Ascending aorta (tissue), 2 donors: ENCODE measurements at places on chromosomes 7 and 10.

- H3K36me3 ChIP-seq, result no peaks in the 10 kb centered on the region
- H3K27me3 ChIP-seq, result no peaks in the 10 kb centered on the region
- H3K27ac ChIP-seq, result no peak overlapping the region
- no peaks in the 10 kb centered on the region for H3K4me1 ChIP-seq
Observed at GRCh38 chr10:123289432-123289831, 135.2 kb downstream of the BUB3 start.

GRCh38 chr10:71067098-71067740, 145.2 kb upstream of the UNC5B start:
- H3K4me1 ChIP-seq, result peaks cover 21% of the 10 kb centered on the region
- no peaks in the 10 kb centered on the region for H3K27me3 ChIP-seq
- H3K27ac ChIP-seq, result no peak overlapping the region
- no peak for DNase-seq
- no peak overlapping the region for H3K4me3 ChIP-seq
- no peaks in the 10 kb centered on the region for H3K36me3 ChIP-seq

DNA sequence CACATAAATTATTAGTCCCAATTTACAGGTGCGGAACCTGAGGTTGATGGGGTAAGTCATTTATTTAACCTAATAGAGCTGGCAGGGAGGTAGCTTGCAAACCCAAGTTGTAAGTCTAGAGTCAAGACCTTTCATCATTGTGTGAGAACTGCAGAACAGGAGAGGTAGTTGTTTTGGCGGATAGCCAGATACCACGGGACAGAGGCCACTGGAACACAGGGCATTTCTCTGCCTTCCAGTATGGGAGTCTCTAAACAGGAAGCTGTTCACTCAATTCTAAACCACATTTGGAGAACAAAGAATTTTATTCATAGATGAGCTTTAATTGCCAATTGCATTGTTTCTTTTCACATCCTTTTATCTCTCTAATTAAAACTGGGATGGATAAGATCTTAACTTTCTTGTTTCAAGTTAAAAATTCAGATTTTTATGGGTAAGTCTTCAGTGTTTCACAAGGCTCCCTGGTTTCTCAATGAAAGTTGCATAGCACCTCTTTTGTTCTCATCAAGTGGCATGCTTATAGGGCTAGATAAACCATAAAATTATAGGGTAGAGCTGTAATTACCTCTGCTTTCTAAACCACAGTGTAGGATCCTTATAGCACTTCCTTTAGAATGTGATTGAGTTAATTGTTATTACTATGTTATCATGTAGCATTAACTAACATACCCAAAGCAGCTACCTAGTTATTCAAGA, 489.0 kb downstream of the GATA3 start:
- H3K27me3 ChIP-seq, result no peaks in the 10 kb centered on the region
- H3K4me1 ChIP-seq, result no peaks in the 10 kb centered on the region
- no peak overlapping the region for H3K4me3 ChIP-seq
- DNase-seq, result no peak
- H3K27ac ChIP-seq, result no peak overlapping the region
- no peaks in the 10 kb centered on the region for H3K36me3 ChIP-seq

DNA sequence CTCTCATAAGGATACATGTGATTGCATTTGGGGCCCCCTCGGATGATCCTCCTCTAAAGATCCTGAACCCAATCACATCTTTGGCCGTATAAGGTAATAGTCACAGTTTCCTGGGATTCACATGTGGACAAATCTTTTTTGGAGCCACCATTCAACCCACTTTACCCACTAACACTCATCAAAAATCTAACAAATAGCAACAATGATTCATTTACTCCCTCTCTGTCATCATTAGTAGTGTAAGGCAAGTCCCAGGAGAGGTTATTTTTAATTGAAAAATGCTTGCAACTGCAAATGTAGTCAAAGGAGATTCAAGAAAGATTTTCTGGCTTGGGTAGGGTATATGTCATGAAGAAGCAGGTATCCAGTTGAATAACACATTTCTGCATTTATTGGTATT, 9.9 kb upstream of the SMKR1 start:
- H3K36me3 ChIP-seq, result no peaks in the 10 kb centered on the region
- no peak overlapping the region for H3K4me3 ChIP-seq
- no peaks in the 10 kb centered on the region for H3K27me3 ChIP-seq
- DNase-seq, result no peak

GRCh38 chr10:99983280-99983988, 26.3 kb downstream of the DNMBP start:
- no peaks in the 10 kb centered on the region for H3K36me3 ChIP-seq
- DNase-seq, result no peak
- no peaks in the 10 kb centered on the region for H3K27me3 ChIP-seq
- no peak overlapping the region for H3K4me3 ChIP-seq

DNA sequence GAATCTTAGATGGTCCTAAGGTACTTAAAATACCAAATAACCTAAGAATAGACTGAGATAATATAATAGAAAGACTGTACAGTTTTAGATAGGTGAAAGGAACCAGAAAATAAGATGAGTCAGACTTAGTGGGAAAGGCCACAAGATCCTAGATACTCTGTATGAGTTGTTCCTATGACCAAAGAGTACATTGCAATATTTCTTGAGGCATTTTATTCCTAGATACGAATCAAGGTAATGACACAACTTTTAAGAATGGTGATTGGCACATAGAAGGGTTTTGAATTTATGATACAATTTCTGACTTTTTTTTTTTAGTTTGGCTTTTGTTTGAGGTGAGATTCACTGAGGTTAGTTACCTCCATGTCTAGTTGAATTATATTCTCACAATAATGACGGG, 30.2 kb downstream of the MGAM start:
- no peak for DNase-seq
- no peak overlapping the region for H3K27ac ChIP-seq
- H3K4me3 ChIP-seq, result no peak overlapping the region
- H3K36me3 ChIP-seq, result no peaks in the 10 kb centered on the region
- no peaks in the 10 kb centered on the region for H3K4me1 ChIP-seq
- H3K27me3 ChIP-seq, result no peaks in the 10 kb centered on the region

DNA sequence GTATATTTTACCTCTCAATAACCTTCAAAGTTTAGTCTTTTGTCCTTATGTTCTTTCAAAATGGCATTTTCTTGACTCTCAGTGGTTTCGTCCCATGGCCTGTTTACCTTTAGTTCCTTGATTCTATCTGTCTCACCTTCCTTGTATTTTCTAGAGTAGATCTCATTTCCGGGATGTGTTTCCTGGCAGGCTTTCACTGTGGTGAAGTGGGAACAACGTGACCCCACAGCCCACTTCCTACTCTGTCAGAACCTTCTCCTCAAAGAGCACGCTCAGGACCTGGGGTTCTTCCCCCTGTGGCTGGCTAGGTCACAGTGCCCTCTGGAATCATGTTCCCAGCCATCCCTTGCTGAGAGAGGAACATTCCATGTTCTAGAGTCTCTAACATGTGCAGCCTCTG, 129.9 kb upstream of the ZNF32 start:
- H3K27ac ChIP-seq, result no peak overlapping the region
- H3K36me3 ChIP-seq, result no peaks in the 10 kb centered on the region
- peaks cover 3% of the 10 kb centered on the region for H3K4me1 ChIP-seq
- DNase-seq, result no peak
- no peak overlapping the region for H3K4me3 ChIP-seq

GRCh38 chr10:77289790-77290189, 347.8 kb downstream of the KCNMA1 start:
- H3K27ac ChIP-seq, result no peak overlapping the region
- H3K4me3 ChIP-seq, result no peak overlapping the region
- no peaks in the 10 kb centered on the region for H3K36me3 ChIP-seq

DNA sequence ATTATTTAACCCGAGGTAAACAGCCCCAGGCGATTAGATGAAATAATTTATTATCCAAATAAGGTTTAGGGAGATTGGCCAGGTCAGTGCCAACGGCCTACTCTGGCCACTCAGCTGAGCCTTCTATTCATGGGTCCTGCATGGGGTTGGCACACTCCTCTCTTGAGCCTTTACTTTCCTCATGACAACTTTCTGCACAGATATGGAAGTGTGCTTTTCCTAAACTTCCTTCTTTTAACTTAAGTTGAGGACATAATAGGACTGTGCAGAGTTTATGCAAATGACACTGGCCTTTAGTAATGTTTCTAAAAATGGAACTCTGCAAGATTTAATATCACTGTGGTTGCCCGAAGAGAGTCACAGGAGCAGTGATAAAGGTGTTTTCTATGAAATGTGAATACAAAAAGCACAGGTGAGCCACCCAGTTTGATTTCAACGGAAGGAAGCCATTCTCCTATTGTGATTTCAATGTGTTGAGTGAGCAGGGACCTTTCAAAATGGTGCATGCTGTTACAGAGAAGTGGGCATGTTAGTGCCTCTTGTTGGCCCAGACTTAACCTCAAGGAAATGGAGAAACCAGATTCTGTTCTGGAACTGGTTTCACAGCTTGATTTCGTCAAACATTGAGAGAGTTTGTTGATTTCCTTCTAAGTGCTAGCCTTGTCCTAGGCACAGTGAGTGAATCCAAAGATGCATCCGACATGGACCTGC, 55.7 kb downstream of the LYZL2 start:
- no peaks in the 10 kb centered on the region for H3K27me3 ChIP-seq
- H3K4me1 ChIP-seq, result no peaks in the 10 kb centered on the region
- no peak for DNase-seq
- no peaks in the 10 kb centered on the region for H3K36me3 ChIP-seq

GRCh38 chr10:18719811-18720210, 60.6 kb downstream of the ARL5B start:
- no peaks in the 10 kb centered on the region for H3K4me1 ChIP-seq
- no peak overlapping the region for H3K4me3 ChIP-seq
- no peak overlapping the region for H3K27ac ChIP-seq

DNA sequence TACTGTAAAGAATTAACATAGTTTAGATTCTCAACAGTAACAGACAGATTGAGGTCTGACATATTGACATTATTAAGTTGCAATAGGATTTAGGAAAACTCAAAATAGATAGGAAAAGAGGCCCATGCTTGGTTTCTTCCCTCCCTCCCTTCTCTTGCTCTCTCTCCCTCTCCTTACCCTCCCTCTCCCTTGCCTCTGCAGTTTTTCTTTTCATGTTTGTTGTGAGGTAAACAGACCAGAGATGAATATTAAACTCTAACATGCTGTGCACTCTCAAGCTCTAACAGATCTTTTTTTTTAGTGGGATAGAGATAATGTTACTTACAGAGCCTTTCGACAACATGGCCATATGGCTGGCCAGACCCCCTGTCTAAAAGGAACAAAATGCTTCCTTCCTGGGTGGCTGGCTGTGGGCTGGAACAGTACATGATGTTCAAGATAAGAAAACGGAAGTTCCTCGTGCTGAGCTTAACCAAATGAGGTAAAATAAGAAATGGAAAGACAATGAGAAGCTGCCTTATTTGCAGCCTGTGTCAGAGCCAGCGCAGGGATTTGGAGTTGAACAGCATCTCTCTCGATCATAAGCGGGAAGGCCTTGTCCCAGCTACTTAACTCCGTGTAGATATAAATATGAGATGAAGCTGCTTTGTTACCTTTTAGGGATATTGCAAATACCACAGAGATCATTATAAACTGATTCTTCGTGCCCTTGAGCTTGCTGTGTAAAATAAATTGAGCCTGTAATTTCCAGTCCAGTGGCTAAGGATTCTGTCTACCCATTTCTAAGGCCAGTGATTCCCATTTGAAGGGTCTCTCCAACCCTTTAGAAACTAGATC, 391.9 kb upstream of the NPVF start:
- peaks cover 37% of the 10 kb centered on the region for H3K4me1 ChIP-seq
- no peaks in the 10 kb centered on the region for H3K27me3 ChIP-seq
- DNase-seq, result no peak
- H3K27ac ChIP-seq, result peak overlapping the region; percentile 54
- H3K36me3 ChIP-seq, result no peaks in the 10 kb centered on the region

- H3K4me3 ChIP-seq, result no peak overlapping the region
- H3K36me3 ChIP-seq, result no peaks in the 10 kb centered on the region
- no peak overlapping the region for H3K27ac ChIP-seq
Observed at GRCh38 chr7:149330914-149331567, 69.0 kb downstream of the ZNF783 start.

GRCh38 chr10:55410415-55410885, 609.4 kb upstream of the PCDH15 start:
- no peaks in the 10 kb centered on the region for H3K4me1 ChIP-seq
- no peak for DNase-seq
- no peak overlapping the region for H3K4me3 ChIP-seq
- no peak overlapping the region for H3K27ac ChIP-seq

- H3K36me3 ChIP-seq, result no peaks in the 10 kb centered on the region
- no peak overlapping the region for H3K4me3 ChIP-seq
- H3K27me3 ChIP-seq, result no peaks in the 10 kb centered on the region
- H3K4me1 ChIP-seq, result no peaks in the 10 kb centered on the region
- no peak overlapping the region for H3K27ac ChIP-seq
Observed at GRCh38 chr7:144545330-144545729, 141.8 kb upstream of the NOBOX start.

DNA sequence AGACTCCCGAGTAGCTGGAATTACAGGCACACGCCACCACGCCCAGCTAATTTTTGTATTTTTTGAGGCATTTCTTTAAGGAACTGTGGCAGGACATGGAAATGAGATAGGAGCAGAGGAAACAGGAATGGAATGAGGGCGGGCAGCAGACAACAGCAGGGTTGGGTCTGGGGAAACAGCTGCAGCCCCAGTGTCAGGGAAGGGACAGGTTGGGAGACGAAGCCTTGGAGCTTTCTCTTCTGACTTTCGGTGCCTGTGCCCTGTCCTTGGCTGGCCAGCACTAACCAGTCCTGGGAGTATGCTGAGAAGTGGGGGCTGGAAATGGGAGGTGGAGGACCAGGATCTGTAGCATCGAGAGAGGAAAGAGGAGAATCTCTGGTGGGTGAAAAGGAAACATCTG, 47.4 kb downstream of the ATOH7 start:
- H3K36me3 ChIP-seq, result no peaks in the 10 kb centered on the region
- H3K27me3 ChIP-seq, result no peaks in the 10 kb centered on the region
- no peak overlapping the region for H3K4me3 ChIP-seq
- H3K4me1 ChIP-seq, result no peaks in the 10 kb centered on the region
- no peak for DNase-seq
- no peak overlapping the region for H3K27ac ChIP-seq

DNA sequence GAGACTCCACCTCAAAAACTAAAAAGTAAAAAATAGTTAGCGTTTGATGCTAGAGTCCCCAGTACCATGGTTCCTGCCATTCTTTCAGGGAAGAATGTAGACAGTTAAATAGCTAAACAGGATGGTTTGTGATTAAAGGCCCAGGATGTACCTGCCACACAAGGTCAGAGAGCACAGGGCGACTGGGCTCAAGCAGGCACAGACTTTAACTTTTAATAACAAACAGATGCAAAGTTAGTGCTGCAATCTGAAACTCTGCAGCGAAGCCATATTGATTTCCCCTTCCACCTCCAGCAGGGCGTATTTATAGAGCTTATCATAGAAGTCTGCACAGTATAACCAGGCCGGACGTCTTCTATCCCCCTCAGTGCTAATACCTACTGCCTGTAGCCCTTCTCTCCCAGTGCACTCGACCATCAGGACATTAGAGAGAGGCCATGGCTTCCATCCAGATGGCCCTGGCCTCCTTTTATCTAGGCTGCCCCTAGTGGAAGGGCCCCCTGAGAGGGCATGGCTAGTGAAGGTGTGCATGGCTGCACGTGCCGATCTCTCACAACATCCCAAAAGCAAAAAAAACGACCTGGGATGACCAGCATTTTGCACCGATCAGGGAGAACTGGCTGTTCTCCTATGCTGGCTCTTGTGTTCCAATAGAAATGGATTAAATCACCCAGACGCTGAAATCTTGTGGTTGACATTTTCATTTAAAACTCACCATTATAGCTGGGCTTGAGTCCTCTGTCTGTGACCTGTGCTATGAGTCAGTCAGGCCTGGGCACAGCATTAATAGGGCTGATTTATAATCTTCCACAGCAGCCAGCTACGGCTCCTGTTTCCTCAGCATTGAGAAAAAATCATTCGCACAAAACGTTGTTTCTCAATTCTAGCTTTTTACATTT, 7.6 kb upstream of the BAG3 start:
- no peaks in the 10 kb centered on the region for H3K27me3 ChIP-seq
- DNase-seq, result no peak
- H3K4me3 ChIP-seq, result no peak overlapping the region
- no peaks in the 10 kb centered on the region for H3K4me1 ChIP-seq
- no peak overlapping the region for H3K27ac ChIP-seq
